ENCODE measurements at places on chromosomes 2 and 18.

DNA sequence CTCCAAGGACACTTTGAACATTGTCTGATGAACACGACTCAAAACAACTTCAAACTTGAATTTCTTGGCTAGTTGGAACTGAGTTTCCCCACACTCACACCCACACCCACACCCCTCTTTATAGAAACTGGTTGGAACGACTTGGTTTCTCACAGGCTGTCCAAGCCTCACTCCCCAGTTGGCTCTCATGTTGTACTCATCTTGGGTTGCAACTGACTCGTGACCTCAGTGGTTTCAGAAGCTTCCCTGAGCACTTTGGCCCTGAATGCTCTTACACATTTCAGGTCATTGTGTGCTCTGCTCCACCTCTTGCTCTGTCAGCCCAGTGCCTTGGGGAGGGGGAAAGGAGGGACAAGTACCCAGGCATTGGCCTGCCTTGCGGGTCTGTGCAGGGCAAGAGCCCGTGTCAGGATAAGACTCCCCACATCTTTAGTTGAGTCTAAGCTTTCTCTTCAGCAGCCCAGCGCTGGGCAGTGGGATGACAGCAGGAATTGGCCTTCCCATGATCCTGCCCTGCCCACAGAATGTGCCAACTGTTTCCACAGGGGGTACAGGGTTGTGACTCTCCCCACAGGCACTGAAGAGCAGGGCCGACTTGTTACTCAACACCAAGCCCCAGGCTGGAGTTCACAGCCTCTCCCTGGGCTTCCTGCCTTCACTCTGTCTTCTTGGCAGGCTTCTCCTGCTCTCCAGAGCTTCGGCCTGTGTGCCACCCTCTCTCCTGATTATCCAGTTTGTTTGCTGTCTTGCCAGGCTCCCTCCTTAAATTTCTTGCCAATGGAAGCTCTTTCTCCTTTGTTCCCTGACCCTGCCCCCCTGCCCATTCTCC lies 104.6 kb downstream of the RTN4 start:
- no peak for DNase-seq

GRCh38 chr18:47296462-47296861 lies 45.0 kb upstream of the SKOR2 start:
- DNase-seq = no peak

GRCh38 chr2:232327105-232328031 lies 51.2 kb upstream of the ALPP start:
- peak; percentile 34 for DNase-seq

DNA sequence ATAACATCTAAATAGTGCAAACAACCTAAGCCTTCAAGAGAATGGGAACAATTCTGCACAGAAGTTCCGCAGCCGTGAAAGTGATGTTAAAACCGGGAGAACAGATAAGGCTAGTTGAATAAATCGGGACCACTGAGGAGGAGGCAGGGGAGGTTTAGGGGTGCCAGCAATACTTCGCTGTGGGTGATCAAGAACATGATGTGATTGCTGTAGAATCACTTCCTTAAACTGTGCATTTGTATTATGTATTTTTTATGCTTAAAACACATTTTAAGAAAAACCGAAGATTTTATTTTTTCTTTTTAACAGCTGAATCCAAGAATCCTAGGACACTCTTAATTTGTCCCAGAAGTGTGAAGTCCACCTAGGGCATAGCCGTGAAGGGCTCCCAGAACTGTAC lies 33.6 kb downstream of the TTC32 start:
- no peak for DNase-seq

GRCh38 chr2:7681881-7682461 lies 764.8 kb downstream of the RNF144A start:
- no peak for DNase-seq

GRCh38 chr2:97871096-97871780 lies 124.5 kb downstream of the TMEM131 start:
- no peak for DNase-seq

DNA sequence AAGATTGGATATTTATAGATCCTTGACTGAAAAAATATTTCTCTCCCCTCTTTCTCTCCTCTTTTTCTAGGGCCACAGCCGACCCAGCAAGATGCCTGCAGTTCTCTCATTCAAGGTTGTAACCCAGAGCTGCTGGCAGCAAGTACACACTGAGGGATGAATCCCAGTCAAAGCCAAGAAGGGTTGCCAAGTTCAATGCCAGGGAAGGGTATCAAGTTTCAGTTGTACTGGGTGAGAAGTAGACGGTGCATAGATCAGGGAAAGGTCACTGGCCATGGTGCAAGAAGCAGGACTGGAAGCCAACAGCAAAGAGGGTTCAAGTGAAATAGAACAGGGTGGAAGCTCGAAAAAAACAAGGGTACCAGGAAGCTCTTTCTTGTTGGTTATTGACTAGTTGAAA lies 170.2 kb downstream of the NRP2 start:
- no peak for DNase-seq

DNA sequence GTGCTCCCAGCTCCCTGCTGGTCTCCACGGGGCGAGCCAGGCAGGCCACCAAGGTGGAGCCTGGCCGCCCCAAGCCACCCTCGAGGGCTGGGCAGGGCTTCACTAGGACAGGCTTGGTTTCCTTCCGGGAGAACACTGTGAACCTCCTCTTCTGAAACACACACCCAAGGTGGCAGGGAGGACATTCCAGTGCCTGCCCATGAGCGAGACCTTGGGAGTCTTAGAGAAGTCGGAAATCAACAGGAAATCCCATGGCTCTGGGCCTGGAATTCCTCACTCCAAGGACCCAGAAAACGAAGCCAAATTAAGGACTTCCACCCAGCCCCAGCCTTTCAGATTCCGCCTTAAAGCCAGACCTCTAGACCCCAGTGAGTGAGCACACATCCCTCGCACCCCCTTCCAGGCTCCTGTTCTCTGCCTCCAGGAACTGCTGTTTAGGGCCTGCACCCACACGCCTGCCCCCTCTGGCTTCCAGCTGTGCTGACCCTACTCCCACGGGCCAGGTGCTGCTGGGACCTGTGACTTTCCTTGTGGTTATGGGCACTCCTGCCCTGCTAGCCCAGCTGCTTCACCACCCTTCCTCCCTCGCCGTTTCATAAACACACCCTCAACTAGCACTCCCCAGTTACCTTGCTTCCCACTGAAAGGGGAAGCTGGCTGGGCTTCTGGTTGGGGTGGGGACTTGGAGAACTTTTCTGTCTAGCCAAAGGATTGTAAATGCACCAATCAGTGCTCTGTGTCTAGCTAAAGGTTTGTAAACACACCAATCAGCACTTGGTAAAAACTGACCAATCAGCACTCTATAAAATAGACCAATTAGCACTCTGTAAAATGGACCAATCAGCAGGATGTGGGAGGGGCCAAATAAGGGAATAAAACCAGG lies 13.7 kb downstream of the GPR17 start:
- no peak for DNase-seq

DNA sequence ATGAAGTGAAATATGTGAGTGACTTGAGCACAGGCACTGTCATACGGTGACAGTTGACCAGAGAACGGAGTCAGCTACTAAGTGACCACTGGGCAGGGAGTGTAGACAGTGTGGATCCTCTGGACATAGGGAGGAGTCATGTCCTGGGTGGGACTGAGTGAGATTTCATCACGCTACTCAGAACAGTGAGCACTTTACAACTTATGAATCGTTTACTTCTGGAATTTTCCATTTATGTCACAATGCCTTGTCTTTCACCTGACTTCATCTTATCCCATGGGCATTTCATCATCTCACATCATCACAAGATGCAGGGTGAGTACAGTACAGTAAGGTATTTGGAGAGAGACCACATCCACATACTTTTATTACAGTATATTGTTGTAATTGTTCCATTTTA lies 29.0 kb downstream of the PTPRM start:
- DNase-seq = no peak

GRCh38 chr2:143926736-143927135 lies 593.2 kb downstream of the ZEB2 start:
- DNase-seq = no peak

GRCh38 chr2:63192169-63192888 lies 141.7 kb downstream of the OTX1 start:
- DNase-seq = no peak

GRCh38 chr2:42421157-42421485 lies 60.1 kb upstream of the COX7A2L start:
- no peak for DNase-seq

DNA sequence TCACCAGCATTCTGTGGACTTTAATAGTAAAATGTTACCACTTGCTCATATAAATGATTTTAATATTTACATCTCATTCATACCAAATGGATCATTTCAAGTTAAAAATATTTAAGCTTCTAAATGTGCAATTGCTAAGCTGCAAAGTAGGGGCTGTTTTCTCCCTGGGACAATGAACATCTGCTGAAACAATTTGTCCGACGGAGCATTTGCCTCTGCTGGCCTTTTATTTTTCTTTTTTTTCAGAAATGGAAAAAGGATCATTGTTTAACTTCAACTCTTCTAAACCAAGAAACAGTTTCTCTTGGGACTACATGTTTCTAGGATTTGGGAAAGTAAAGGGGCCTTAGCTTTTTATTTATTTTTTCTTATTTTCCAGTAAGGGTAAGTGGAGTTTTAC lies 43.8 kb upstream of the ITPRID2 start:
- no peak for DNase-seq

DNA sequence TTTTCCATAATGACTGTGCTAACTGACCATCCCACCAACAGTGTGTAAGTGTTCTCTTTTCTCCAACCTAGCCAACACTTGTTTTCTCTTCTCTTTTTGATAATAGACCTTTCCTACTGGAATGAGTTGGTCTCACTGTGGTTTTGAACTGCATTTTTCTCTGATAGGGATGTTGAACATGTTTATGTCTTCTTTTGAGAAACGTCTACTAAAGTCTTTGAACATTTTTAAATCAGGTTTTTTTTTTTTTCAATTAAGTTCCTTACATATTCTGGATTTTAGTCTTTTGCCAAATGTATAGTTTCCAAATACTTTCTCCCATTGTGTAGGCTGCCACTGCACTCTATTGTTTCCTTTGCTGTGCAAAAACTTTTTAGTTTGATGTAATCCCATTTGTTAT lies 405.5 kb upstream of the FIGN start:
- no peak for DNase-seq

DNA sequence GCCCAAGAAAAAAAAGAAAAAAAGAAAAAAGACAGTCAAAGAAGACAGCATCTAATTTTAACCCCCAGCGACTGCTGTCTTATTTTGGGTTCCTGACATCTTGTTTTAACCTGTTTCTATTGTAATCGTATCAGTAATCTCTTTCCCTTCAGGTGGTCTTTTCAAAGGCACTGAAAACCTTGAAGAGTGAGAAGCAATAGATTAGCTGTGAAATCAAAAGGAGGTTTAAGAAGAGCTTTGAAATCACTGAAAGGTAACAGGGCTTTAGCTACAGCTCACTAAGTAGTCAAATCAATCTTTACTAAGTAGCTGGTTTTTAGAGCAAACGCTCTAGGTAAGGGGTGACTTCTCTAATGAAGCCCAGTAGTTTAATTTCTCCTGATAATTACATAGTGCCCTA lies 5.4 kb upstream of the TANC1 start:
- DNase-seq = no peak

DNA sequence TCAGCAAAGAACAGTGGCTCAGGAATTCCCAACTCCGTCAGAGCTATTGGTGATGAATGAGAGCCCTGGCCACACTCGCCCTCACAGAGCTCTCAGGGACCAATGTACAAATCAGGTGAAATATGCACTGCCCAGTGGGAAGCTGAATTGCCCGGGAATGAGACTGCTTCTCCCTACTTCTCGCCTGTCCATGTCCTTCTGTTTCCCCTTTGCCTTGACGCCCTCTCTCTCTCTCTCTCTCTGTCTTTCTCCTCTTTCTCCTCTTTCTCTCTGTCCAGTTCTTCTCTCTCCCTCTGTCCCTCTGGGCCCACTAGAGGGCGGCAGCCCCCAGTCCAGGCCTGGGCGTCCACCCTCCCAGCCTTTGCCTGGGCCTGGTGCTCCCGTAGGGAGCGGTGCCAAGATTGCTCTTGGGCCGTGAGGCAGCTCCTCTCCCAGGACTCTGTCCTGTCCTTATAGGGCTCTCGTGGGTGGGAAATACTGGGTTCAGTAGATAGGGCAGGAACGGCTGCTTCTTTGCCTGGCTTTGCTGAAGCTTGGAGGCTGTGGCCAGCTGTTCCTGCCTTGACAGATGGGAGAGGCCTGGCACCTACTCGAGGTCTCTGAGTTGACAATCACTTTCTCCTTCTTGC lies 28.4 kb upstream of the PUM2 start:
- peak; percentile 69 for DNase-seq

DNA sequence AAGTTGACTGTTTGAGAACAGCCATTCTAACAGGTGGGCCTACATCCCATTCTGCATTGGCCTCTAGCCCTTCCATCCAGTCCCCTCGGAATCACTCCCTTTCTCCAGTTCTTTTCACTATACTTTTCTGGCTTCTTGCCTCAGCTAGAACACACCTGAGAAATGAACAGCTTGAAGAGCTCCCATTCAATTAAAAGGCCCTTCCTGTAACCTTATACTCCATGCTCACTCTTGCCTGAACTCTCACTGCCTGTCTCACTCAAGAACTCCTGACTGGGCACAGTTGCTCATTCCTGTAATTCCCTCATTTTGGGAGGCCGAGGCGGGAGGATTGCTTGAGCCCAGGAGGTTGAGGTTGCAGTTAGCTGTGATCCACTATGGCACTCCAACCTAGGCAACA lies 23.6 kb downstream of the CHRNA1 start:
- no peak for DNase-seq

- no peak for DNase-seq
These were observed 49.7 kb downstream of the CD28 start for GRCh38 chr2:203756161-203756560.

DNA sequence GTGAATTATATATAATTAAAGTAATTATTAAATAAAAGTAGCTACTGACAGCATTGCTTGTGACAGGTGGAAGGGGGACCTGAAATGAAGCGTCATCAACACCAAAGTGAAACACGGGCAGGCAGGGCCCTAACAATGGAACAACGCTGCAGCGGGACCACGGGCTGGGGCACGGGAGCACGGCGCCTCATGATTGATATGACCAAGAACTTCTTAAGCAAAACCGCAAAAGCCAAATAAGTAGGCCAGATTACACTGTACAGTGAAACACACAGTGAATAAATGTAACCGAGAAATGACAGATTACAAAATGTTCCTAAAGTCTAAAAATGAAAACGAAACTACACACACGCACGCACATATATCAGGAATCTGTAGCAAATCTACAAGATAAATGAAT lies 81.4 kb downstream of the SNTG2 start:
- DNase-seq = no peak

DNA sequence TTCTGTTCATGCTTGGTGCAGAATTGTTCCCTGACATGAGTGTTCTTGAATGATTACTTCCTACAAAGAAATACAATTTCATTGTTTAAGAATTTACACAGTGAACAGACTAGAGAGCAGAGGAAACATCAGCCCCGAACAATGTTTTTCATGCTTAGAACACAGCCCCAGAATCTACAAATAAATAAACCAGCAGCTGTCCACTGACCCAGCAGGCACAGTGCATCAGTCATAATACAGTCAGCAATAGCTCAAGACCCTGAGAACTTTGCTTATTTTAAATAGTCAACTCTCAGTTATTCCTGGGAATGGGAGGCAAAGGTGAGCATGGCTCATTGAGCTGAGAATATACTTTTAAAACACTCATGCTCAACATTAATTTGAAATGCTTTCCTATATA lies 38.4 kb downstream of the XIRP2 start:
- no peak for DNase-seq

Measured in foreskin melanocyte (primary cell).